ENCODE measurements at places on chromosomes 2 and 18. TPM values are rescaled to one million over a fixed set of nuclear protein-coding genes. Genes with fewer than 3 reads are reported as not detected.

The TEKT4 gene
- total RNA-seq = not detected

- DNase-seq = no peak
Observed at GRCh38 chr18:49562481-49563129, 748 bp downstream of the LIPG start.

GRCh38 chr2:37219046-37219445, 12.3 kb downstream of the CEBPZ start:
- no peak for DNase-seq

DNA sequence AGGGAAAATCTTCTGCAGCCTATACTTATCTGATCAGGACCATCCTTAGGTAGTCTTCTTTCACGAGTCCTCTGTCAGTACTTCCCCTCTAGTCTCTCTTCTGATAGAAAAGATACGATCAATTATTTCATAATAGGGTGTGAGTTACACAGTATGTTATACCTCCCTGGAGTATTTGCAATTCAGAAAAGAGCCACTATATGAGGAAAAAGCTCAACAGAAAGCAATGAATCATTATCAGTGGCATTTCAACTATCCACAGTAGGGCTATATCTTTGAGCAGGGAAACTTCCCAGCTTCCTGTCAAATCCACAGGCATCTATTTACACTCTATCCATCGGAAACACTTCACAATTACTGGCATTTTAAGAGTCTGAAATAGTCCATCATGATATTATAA, 105.3 kb upstream of the ACVR2A start:
- no peak for DNase-seq

DNA sequence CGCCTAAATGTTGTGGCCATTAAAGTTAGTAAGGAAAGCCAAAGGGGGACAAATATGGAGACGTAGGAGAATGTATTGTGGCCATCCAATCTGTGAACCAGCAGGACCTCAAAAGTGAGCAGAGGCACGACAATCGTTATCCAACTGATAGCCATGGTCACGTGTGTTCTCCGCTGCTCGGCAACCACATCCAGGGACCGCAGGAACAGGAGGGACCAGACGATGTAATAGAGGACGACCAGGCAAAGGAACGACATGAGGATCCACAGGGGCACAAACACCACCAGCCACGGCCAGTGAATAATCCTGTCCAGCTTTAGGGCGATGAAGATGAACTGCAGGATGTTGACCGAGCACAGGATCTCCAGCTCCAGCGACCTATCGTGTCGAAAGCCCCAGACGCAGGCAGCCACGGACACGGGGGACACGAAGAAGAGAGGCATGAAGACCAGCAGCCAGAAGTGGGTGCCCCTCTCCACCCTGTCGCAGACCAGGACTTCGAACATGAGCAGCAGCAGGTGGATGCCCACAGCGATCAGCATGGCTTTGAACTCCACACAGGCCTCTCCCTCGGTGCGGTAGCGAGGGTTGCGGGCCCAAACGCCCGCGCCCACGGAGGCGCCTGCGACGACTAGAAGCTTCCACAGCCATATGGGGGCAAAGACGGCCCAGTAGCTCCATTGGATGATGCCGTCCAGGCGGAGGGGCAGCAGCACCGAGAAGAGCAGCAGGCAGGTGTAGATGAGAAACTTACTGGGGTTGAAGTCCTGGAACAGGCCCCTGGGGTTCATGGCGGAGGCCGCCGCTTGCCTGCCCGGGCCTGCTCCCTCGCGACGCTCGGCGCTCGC, 790 bp downstream of the TMEM185B start:
- DNase-seq = peak; percentile 76

- DNase-seq = no peak
Observed at GRCh38 chr2:59790186-59791003, 763.1 kb downstream of the BCL11A start.
